ENCODE measurements at places on chromosomes 3 and 15.

DNA sequence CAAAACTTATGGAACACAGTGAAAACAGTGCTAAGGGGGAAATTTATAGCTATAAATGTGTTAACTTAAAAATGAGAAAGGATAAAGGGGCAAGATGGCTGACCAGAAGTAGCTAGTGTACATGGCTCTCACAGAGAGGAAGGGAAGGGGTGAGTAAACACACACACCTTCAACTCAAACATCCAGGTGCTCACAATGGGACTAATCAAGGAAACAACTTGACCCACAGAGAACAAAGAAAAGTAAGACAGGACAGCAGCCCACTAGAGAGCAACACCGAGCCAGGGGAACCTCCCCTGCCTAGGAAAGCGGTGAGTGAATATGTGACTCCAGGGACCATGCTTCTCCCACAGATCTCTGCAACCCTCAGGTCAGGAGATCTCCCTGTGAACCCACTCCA, 85.0 kb upstream of the UBP1 start:
- no peak for DNase-seq

DNA sequence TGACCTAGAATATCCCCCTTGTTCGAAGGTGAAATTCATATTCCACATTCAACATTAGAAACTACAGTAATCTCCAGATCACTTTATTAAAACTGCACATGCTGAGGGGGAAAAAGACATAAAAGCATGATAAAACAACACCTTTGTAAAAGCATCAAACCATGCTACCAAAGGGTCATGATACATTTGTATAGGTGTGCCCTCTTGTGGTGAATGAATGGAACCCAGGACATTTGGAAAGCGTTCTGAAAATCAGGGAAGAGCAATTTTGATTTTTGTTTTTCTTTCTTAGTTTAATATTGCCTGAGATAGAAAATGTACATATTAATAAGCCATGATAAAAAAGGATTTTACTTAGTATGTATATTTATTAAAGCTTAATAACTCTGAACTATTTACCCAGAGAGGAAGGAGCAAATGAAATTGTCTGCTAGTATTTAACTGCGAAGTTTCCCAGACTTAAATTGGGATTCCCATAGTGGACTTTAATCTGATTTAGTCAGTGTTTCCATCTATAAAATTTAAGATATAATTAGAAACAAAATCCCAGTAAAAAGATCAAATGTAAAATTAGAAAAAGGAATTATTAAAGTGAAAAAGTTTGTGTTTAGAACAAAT, 105.8 kb upstream of the ARL6 start:
- DNase-seq = no peak

GRCh38 chr15:92653836-92654539, 1.6 kb downstream of the FAM174B start:
- DNase-seq = no peak

- DNase-seq = no peak
Measured at GRCh38 chr3:85725809-85726208, 767.0 kb downstream of the CADM2 start.

- DNase-seq = no peak
Measured at GRCh38 chr3:142914286-142914811, 25.5 kb upstream of the PCOLCE2 start.

GRCh38 chr3:46112296-46112695, 85.0 kb upstream of the XCR1 start:
- no peak for DNase-seq

DNA sequence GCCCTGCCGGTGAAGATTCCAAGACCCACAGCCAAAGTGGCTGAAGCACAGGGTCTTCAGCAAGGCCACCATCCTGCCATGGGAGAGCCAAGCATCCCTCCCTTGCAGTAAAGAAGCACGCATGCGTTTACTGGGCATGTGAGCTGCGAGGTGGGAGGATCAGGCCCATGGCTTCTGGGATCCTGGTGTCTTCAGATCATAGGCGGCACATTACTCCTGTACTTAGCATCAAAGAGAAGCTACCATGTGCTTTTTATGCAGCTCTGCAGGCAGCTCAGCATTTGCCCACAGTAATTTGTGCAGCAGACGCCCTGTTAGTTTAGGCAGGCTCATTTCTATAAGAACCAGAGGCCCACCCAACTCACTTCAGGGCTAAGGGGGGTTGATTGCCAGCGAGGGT, 45.7 kb downstream of the IDH2 start:
- no peak for DNase-seq

GRCh38 chr3:17190353-17191078, 305.8 kb downstream of the PLCL2 start:
- no peak for DNase-seq

DNA sequence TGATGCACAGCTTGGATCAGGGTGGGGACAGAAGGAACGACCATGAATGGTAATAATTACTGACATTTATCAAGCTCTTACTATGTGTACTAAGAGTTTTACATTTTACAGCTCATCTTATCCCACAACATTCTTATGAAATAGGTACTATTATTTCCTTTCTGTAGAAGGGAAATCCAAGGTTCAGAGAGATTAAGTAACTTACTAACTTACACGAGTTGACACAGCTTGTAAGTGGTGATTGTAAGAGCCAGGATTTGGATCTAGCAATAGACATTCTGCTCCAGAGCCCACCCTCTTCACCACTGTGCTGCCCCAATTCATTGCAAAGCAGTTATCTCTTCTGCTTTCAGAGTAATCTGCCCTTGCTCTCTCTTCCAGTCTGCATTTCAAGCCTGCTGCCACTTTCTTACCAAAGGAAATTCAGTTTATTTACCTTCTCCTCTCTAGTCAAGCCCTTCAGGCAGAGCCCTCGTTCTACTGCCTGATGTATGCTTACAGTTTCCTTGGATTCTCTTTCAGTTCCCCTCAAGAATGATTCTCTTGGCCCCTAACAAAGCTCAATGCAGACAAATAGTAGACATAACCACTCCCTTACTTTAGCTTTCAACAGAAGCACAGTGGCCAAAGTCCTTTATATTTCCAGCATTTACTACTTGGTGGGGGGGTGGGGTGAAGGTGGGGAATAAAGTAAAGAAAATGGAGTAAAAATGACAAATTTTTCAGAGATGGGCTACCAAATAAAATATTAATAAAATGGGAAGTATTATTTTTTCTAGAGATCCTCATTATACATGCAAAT, 65.8 kb downstream of the ATP8B4 start:
- no peak for DNase-seq

DNA sequence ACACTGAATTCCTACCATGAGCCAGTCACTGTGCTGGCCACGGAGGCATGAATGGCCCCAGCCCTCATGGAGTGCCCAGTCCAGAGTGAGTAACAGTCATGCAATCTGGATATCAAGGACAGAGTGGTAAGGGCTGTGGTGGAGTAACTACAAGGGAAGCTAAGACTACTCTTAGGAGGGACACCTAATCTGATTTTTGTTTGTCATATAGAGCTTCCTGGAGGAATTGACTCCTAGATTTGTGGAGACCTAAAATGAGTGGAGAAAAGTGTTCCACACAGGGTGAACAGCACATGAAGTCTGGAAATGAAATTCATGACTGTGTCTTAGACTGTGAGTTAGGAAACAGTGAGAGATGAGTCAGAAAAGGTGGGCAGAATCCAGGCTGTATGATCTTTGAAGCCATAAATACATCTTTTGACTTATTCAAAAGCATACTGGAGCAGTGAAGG, 219.9 kb downstream of the NFKBIZ start:
- no peak for DNase-seq

GRCh38 chr15:96245252-96245651, 85.2 kb upstream of the NR2F2 start:
- DNase-seq = no peak

DNA sequence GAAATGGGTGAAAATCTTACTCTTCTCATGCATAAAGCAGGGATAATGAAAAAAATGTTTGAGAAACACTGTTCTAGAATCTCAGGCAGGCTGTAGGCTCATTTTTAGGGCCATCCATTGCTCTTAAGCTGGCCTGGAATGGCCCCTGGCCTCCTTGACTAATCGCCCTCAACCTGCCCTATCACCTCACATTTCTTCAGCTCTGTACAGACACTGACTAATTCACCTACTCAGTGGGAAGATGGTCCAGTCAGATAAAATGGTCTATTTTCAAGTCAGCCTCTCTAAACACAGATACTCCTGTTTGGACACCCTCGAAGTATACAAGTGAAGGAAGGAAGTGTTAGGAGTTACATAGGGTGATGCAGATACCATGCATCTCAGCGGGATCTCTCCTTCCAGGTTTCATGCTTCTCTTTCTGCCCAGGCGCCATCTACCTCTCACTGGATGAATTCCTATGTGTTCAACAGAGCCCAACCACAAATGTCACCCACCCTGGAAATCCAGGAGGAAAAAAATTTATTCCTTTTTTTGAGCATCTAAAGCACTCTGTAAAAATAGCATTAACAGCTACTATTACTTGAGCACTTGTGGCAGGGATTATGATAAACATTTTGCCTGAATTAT, 12.1 kb downstream of the FMN1 start:
- no peak for DNase-seq

GRCh38 chr3:65114041-65114440, 426.2 kb upstream of the ADAMTS9 start:
- DNase-seq = no peak

GRCh38 chr3:10255835-10256234, 7.6 kb downstream of the TATDN2 start:
- no peak for DNase-seq

DNA sequence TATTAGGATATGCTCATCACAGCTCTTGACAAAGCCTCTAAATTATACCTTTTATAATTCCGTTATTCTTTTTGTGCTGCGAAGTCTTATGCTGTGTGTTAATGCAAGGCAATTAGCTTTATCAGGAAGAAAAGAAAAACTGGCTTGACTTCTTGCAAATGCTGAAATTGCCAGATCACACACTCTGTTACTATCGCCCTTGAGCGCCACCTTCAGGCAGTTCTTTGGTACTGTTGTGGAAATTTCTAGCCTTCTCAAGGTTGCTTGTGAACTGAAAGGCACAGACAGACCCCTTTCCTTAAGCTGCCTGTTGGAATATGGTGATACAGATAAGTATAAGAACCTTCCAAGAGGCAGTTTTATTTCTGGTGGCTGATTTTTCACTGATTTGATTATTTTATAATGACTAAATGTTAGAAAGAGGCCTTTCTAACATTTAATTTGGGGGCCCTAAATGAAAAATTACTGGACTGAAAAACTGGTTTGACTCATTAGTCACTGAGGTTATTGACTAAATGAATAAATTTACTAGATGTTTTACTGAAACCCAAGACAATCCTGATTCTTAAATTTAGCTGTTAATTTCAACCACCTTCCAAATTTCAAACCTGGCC, 126.2 kb upstream of the RASGRP1 start:
- no peak for DNase-seq

- no peak for DNase-seq
Measured at GRCh38 chr15:90419738-90420406, 31.8 kb downstream of the IQGAP1 start.

All from activated gamma-delta T cell (primary cell).